ENCODE measurements at places on chromosomes 13 and 19.

GRCh38 chr19:39084732-39085080 lies 538 bp downstream of the ACP7 start:
- DNase-seq: no peak

DNA sequence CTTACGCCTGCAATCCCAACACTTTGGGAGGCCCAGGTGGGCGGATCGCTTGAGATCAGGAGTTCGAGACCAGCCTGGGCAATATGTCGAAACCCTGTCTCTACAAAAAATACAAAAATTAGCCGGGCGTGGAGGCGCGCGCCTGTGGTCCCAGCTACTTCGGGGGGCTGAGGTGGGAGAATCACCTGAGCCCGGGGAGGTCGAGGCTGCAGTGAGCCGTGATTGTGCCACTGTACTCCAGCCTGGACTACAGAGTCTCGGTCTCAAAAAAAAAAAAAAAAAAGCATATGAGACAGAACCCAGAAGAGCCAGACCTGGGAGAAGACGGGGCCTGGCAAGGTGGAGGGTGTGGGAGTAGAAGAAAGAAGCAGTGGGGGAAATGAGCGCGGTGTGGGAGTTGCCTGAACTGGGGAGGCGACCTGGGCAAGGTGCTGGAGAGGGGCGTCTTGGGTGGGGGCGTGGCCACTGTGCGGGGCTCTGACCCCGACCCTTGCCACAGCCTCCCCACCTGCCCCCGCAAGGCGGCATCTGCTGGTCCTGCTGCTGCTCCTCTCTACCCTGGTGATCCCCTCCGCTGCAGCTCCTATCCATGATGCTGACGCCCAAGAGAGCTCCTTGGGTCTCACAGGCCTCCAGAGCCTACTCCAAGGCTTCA lies 533 bp downstream of the DKKL1 start:
- DNase-seq: no peak

DNA sequence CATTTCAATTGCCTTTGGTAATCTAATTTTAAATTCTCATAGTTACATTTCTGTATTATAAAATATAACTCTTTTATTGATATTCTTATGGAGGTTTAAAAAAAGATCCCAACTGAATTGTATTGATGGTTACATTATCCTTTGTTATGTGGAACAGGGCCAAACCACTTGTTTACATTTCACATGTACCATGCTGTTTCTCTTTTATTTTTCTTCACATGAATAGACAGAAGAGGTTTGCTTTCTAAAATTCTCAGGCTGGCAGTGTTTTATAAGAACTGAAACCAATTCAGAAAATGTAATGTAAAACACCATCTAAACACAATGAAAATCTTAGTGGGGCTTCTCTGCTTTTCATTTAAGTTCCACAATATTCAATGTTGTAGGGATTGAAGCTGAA lies 122.5 kb downstream of the GPC5 start:
- no peak for DNase-seq

DNA sequence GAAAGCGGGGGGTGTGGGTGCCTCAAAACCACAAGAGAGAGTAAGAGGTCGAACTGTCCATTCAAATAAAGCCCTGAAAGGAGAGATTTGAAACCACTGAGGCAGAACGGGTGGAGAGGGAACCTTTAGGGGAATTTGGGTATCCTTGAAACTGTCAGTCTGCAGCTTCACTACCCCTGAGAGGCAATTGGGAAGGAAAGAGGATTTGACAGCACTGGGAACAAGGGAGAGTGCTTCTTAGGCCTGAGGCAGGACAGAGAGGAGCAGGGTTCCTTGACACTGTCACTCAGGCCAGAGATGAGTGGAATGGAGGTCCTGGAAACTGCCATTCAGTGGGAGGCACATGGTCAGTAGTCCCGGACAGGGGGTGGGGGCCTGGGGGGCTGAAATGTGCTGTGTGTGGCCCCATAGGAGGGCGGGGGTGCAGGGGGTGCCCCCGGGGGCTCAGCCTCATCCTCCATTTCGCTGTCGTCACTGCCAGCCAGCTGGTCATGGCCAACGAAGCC lies 5.0 kb downstream of the GFY start:
- no peak for DNase-seq

DNA sequence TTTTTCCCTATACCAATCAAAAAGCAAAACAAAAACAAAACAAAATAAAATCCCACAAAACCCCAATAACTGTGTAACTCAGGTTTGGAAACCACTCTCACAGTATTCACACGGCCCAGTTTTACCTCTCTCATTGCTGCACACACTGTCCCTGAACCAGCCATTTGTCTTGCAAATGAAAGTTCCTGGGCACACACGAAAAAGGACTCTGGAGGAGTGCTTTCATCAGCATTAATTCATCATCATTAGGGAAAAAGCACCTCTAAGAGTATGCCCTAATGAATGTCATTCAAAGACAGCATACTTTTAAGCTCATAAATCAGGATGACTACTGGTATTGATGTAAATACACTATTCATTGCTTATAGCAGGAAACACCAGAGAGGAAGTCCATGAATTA lies 306.3 kb downstream of the DNAJC15 start:
- no peak for DNase-seq

Measured in activated naive CD4-positive, alpha-beta T cell (primary cell).